ENCODE measurements at places on chromosomes 6 and 20.

DNA sequence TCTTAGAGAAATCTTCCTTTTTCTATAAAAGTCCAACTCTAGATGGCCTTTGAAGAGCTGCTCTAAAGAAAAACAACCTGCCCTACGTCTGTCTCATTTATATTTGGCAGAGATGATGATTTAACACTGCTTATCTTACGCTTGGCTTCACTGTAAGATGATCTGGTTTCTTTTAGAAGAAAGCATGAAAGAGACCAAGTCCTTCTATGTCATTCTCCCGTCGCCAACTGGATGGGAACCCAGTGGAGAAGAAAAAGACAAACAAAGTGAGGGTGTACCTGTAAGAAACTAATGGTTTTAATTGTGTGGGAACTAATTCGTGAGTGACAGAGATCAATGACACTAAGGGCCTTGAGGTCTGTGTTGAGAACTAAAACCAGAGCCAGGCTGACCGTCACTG is 92.8 kb downstream of the MBOAT1 start:
- DNase-seq: no peak

DNA sequence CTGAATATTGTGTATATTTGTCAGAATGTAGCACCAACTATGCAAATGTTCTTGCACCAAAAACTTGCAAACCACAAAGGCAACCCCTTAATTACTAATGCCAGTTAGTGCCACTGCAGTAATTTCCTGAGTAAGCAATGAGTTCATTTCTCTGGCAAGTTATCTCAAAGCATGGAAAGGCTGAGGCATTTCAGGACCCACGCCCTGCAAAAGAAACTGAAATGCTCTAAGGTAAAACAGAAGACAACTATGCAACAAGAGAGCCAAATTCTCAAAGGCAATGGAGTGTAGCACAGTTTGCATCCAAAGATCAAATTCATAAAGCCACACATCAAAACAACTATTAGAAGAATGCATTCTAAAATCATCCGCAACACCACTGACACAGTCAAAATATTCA is 994.4 kb downstream of the EYS start:
- DNase-seq: no peak

GRCh38 chr20:36215778-36216177 is 20.5 kb upstream of the AAR2 start:
- no peak for DNase-seq

GRCh38 chr6:100633096-100633777 is 168.5 kb upstream of the SIM1 start:
- DNase-seq: no peak

GRCh38 chr20:44734938-44735337 is 10.7 kb upstream of the KCNK15 start:
- no peak for DNase-seq

- DNase-seq: no peak
Observed at GRCh38 chr6:145814035-145814500, 527 bp downstream of the FBXO30 start.

DNA sequence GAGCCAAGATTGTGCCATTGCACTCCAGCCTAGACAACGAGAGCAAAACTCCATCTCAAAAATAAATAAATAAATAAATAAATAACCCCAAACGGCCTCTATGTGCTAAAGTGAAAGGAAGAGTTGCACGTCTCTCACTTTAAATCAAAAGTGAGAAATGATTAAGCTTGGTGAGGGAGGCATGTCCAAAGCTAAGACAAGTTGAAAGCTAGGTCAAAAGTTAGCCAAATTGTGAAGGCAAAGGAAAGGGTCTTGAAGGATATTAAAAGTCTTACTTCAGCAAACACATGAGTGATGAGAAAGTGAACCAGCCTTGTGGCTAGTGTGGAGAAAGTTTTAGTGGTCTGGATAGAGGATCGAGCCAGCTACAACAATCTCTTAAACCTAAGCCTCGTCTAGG is 14.3 kb downstream of the ZBP1 start:
- no peak for DNase-seq

DNA sequence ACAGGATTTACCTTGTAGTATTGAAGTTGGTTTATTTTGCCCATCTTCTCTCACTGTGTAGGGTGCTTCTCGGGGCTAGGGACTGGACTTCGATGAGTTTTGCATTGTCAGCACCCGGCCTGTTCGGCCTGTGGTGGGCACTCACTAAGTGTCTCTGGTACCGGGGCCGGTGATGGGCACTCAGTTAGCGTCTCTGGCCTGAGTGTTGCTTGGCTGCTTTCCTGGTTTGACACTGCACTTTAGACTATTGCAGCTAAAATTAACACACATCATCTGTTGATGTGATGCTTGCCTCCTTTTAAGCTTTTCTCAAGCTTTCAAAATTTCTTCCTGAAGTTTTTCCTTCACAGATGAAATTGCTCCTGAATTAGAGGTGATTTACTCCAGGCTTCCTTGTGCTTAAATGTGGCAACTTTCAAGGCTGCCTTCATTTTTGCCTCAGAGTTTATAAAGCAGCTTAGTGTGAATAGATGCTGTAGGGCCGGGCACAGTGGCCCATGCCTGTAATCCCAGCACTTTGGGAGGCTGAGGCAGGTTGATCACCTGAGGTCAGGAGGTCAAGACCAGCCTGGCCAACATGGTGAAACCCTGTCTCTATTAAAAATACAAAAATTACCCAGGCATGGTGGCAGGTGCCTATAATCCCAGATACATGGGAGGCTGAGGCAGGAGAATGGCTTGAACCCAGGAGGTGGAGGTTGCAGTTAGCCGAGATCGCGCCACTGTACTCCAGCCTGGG is 41.7 kb upstream of the TULP4 start:
- peak; percentile 6 for DNase-seq

DNA sequence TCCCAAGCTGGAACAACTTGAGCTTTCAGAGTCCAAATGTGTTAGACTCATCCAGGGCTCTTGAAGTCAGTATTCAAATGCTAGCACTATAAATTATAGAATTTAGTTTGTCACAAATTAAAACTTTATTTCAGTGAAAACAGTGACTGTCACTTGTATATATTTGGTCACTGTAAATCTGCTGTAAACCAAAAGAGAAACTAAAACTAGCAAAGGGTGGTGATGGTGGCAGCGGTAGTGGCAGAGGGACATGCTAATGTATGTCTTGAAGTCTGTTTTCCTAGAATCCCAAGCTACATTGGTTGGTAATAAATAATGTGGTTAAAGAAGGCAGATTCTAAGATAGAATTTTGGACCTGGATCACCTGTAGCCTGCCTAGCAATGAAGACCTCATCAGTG is 140.4 kb upstream of the CENPW start:
- no peak for DNase-seq

- DNase-seq: no peak
Observed at GRCh38 chr6:167090171-167090570, 32.7 kb upstream of the CCR6 start.

DNA sequence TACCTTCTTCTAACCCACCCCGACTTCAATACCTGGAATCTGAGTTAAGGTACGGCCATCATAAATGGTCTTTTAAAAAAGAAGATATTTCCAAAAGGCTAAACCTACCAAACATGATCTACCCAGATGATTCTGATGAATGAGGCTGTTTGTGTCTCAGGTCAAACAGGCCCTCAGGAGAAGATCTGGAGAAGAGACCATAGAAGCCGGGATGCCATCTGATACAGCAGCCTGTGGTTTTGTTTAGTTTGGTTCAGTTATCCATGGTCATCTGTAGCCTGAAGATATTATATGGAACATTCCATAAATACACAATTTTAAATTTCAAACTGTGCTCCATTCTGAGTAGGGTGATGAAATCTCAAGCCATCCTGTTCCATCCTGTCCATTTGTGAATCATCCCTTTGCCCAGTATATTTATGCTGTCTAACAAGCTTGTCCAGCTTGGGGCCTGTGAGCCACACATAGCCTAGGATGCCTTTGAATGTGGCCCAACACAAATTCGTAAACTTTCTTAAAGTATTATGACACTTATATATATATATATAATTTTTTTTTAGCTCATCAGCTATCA is 4.0 kb upstream of the CAP2 start:
- no peak for DNase-seq

DNA sequence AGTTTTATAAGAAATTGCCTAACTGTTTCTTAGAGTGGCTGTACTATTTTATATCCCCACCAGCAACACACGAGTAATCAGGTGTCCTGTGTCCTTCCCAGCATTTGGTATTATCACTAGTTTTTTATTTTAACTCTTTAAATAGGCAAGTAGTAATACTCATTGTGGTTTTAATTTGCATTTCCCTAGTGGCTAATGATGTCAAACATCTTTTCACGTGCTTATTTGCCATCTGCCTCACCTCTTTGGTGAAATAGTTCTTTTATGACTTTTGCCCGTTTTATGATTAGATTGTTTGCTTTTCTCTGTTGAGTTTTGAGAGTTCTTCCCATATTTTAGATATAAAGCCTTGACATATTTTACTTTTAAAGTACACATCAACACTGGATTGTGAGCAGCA is 57.8 kb downstream of the GCLC start:
- no peak for DNase-seq

DNA sequence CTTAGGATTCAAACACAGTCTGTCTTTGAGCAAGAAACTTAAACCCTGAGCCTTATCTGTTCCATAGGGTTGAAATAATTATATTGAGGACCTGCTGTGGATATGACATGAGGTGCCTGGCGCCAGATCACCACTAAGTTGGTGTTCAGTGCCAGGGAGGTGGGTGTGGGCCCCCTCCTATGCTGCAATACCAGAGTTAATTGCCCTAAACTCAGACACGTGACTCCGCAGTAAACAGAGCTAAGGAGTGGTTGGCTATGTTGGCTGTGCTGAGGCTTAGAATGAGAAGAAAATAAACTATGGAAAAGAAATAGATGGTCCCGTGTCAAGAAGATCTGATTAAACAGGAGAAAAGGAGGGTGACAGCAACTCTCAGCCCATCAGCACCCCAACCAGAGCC is 419.4 kb upstream of the JARID2 start:
- DNase-seq: no peak

- no peak for DNase-seq
Observed at GRCh38 chr6:31094389-31094881, 17.9 kb downstream of the C6orf15 start.

DNA sequence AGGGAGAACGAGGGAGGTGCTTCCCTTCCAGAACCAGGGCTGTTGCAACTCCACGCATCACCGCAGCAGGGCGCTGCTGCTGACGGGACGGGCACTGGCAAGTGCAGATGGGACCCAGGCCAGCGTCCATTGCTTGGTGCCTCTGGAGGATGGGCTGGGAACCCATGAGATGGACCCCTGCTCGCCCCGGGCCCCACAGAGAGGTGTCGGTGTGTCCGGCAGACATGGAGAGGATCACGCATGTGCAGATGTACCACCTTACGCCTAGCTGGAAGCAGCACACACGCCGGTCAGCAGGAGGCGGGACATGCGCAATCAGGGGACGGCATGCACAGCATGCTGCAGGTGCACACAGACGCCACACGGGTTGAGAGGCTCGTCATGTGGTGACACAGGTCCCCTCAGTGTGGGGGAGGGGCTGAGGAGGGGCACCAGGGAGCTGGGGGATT is 5.7 kb downstream of the CABLES2 start:
- no peak for DNase-seq

- DNase-seq: no peak
Observed at GRCh38 chr20:50996901-50997865, 25.7 kb downstream of the KCNG1 start.

DNA sequence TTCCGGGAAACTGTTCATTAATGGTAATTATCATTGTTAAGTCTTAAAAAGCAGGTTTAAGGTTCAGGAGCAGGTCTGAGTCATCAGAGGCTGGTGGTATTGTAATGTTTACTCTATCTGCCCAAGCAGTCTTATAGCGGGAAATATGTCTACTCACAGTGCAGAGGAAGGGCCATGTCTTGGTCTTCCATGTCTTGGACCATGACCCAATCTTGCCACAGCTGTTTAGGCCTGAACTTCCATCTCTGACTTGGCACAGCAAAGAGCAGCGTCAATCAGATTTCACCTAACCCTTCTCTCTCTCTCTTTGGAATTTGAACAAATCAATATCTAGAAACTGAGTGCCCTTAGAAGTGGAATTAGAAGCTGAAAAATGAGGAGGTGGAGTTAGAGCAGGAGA is 25.8 kb downstream of the SLC2A12 start:
- DNase-seq: no peak

- DNase-seq: no peak
Observed at GRCh38 chr6:110618591-110619267, 142.3 kb upstream of the SLC22A16 start.

DNA sequence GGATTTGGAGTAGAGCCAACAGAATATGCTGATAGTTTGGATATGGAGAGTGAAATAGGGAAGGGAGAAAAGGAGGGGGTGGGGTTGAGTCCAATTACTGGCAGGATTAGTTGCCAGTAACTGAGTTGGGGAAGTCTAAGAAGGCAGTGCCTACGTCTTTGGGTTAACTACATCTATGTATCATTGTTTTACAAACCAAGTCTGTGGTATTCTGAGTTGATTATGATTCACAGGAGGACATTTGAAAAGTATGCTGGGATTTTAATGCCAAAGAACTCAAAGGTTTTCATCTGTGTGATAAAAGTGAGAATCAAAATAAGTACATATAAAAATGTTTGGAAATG is 14.7 kb downstream of the DSE start:
- no peak for DNase-seq

- no peak for DNase-seq
Observed at GRCh38 chr6:50141100-50141499, 91.4 kb upstream of the DEFB112 start.

GRCh38 chr6:110573136-110573535 is 96.7 kb upstream of the SLC22A16 start:
- DNase-seq: no peak

- no peak for DNase-seq
Observed at GRCh38 chr20:21133917-21134622, 8.2 kb downstream of the KIZ start.
